Midbrain (tissue), 1 donor: ENCODE measurements at places on chromosomes 13 and 19.

- no peak for DNase-seq
These were observed 35.6 kb upstream of the PSPC1 start for GRCh38 chr13:19818223-19818842.

DNA sequence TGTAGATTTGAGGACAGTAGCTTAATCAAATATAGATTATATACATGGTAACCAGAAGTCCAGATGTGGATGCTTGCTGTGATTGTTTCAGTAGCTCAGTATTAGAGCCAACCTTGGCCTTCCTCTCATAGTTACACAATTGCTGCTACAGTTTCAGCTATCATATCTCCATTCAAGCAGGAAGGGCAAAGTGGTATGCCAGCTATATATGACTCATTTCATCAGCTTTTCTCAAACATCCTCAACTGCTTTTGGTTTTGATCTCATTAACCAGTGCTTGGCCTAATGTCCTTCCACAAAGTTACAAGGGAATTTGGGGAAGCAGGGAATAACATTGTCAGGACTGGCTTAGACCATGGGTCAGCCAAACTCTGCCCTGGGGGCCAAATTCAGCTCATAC is 73.0 kb upstream of the MAB21L1 start:
- DNase-seq: no peak

DNA sequence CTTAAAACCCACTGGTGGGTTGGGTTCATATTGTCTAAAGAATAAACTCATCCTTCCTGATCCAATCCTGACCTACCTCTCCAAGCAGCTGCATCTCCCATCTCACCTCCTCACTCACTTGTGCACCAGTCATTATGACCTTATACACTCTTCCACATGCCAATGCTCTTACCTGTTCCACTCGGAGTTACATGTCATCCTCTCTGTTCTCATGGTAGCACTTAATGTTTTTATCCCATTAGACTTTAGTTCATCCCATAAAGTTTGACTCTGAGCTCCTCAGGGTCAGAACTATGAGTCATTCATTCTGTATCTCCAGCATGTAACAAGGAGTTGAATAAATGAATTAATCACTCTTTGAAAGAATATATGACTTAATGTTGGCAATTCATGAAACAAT is 330.2 kb downstream of the KLF12 start:
- no peak for DNase-seq

- DNase-seq: no peak
These were observed 29.2 kb downstream of the SUGP2 start for GRCh38 chr19:19004144-19004543.

DNA sequence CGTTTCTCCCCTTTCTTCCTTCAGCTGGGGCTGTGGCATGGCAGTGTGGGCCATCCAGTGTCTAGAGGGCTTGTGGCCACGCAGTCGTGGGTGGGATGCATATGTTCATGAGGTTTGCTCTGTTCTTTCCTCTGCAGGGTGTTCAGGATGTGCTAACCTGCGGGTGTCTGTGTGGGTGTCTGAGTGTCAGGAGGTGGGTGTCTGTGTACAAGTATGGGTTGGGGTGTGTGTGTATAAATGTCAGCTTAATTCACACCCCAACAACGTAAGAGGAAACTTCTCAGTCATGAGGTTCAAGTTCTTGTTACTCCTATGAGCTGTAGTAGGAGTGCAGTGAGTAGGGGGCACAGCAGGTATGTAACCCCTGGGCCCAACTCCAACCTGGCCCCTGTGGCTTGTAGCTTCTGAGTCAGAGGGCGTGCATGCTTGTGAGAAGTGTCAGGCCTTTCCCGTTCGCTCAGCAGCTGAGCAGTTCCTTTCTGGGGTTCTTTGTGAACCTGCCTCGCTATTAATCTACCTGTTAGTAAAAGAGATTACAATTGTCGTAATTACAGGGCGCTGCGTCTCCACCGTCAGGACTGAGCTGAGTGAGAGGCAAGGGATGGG is 49.1 kb downstream of the NFIX start:
- no peak for DNase-seq

DNA sequence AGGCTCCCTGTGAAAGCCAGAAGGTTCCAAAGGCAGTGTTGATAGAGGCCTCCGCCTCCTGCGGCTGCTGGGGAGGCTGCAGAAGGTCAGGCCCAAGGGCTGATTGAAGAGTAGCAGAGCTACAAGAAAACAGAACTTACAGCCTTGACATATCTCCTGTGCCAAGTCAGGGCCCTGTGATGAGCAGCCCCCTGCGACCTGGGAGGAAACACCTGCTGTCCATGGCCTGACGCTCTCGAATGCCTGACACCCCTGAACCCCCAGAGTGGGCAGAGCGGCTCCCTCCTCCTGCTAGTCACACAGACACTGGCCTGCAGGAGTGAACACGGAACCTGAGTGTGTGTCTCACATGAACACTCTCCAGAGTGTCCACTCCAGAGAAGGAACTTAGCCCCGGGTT is 38.2 kb upstream of the TUBGCP3 start:
- no peak for DNase-seq

- DNase-seq: no peak
These were observed 85.7 kb upstream of the MBNL2 start for GRCh38 chr13:97136418-97136817.

GRCh38 chr13:27644302-27644701 is 22.6 kb downstream of the POLR1D start:
- no peak for DNase-seq

GRCh38 chr13:71219698-71220415 is 647.1 kb downstream of the DACH1 start:
- no peak for DNase-seq

GRCh38 chr13:28438598-28439334 is 56.2 kb downstream of the FLT1 start:
- DNase-seq: no peak
